ENCODE measurements at places on chromosomes 1 and 21.

- peak; percentile 68 for DNase-seq
Measured at GRCh38 chr1:64242895-64243756, 39.7 kb downstream of the UBE2U start.

DNA sequence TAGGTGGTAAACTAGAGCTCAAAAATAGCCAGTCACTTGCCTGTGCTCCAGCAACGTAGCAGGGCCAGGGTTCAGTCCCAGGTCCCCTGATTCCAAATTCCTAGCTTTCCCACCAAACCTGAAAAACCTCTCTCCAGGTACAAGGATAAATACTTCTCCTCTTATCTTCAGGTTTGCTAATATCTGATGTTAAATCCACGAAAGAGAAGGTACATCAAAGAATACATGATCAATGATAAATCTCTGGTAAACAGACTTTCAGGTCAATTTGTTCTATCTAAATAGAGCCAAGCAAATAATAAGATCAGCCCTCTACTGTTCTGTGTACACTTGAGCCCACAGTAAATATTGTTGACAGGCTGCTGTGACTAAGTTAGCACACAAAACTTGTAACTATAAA lies 52.1 kb upstream of the AKT3 start:
- DNase-seq: no peak

- no peak for DNase-seq
Measured at GRCh38 chr1:24996983-24997893, 67.2 kb upstream of the RUNX3 start.

- DNase-seq: no peak
Measured at GRCh38 chr1:179077396-179077795, 4.5 kb upstream of the TOR3A start.

- DNase-seq: no peak
Measured at GRCh38 chr1:3919706-3920105, 19.6 kb upstream of the C1orf174 start.

- DNase-seq: no peak
Measured at GRCh38 chr1:6795661-6796060, 10.4 kb downstream of the CAMTA1 start.

DNA sequence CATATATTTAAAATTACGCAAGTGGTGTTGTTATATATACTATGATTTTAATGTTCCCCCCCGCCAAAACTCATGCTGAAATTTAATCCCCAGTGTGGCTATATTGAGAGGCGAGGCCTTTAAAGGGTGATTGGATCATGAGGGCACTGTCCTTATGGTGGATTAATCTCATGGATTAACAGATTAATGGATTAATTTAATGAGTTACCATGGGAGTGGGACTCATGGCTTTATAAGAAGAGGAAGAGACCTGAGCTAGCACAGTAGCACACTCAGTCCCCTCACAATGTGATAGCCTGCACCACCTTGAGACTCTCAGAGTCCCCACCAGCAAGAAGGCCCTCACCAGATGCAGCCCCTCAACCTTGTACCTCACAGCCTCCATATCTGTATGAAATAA lies 34.8 kb downstream of the C1orf198 start:
- no peak for DNase-seq

GRCh38 chr1:6666696-6667095 lies 34.9 kb downstream of the DNAJC11 start:
- no peak for DNase-seq

Data from NCI-H2081 (cell line).